ENCODE measurements at places on chromosomes 16 and 17. TPM values are rescaled to one million over a fixed set of nuclear protein-coding genes. Genes with fewer than 3 reads are reported as not detected.

SCARF1 gene
- total RNA-seq: 6.6 TPM

KLHL10 gene
- not detected for total RNA-seq

PMP22 gene
- 6.0 TPM for total RNA-seq

BRCA1 gene
- total RNA-seq: 29.9 TPM
